Inflammatory macrophage treated with lipopolysaccharide for 4 hours (primary cell): ENCODE measurements at places on chromosomes 4 and X.

- peak; percentile 5 for DNase-seq
Observed at GRCh38 chrX:103607364-103608305, at the start of gene TCEAL3. TCEAL3 (plus strand) TSS chrX:103607963; CDS start chrX:103609065, 1,102 bp downstream.

DNA sequence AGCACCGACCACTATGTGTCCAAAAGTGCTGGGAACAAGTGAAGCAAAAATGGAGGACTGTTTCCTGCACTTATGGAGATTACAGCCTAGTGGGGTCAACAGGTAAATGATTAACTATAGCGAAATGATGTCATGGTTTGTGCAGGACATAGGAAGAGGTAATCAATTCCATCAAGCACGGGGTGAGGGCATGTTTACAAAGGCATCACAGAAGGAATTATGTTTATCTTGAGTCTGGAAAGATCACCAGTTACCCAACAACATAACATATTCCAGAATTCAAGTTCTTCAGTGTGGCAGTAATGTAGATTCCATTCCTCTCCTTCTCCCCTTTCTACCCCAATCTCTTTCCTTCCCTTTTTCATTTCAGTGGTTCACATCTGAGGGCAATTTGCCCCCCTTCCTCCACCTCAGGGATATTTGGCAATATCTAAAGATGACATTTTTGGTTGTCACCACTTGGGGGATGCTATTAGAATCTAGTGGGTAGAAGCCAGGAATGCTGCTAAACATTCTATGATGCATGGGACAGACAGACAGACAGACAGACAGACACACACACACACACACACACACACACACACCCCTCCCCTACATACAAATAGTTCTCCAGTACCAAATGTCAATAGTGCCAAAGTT is 24.1 kb downstream of the FAM47E start:
- DNase-seq, result peak; percentile 22

DNA sequence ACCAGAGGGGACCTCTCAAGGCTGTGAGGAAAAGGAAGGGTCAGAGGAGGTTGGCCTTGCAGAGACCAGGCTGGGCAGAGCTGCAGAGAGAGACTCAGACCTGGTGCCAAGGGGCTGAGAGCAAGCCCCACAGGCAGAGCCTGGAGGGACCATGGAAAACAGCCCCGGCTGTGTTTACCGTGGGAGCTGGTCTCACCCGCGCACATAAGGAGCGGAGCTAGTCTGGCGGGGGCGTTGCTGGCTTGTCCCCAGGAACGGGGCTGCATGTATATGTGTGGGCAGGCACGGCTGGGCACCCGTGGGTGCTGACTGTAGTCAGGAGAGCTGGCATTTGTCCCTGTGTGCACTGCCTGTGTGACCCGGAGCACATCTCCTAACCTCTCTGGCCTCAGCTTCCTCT is 45.7 kb downstream of the C4orf50 start:
- DNase-seq, result no peak

GRCh38 chr4:85828027-85828890 is 353.3 kb downstream of the ARHGAP24 start:
- no peak for DNase-seq

- no peak for DNase-seq
Observed at GRCh38 chrX:75968293-75968692, 183.2 kb upstream of the MAGEE2 start.

DNA sequence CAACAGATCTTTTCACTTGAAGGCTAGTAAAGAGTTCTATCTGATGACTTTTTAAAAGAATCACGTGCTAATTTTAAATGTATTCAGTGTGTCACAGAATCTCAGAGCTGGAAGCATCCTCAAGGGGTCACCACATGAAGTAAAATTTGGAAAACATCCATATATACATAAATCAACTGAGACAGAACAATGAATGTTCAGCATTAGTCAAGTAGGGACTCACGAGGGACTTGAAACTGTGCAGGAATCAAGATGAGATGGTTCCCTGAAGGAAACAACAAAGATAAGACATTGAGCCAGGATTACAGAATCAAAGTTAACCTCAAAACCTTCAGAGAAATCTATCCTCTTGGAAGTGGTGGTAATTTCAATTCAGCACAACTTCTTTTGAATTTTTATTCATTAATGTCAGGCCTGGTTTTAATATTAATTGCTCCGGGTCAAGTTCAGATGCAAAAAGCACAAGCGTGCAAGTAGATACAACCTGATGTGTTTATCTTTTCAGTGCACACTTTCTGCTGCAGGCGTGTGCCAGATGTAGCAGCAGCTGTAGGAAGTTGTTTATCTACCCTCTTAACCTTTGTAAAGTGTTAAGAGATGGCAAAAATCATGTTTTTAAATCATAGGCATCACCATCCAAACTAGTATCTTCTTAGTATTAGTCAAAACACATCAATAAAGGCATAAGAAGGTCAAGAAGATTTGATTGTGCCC is 87.7 kb upstream of the SRD5A3 start:
- DNase-seq, result no peak

DNA sequence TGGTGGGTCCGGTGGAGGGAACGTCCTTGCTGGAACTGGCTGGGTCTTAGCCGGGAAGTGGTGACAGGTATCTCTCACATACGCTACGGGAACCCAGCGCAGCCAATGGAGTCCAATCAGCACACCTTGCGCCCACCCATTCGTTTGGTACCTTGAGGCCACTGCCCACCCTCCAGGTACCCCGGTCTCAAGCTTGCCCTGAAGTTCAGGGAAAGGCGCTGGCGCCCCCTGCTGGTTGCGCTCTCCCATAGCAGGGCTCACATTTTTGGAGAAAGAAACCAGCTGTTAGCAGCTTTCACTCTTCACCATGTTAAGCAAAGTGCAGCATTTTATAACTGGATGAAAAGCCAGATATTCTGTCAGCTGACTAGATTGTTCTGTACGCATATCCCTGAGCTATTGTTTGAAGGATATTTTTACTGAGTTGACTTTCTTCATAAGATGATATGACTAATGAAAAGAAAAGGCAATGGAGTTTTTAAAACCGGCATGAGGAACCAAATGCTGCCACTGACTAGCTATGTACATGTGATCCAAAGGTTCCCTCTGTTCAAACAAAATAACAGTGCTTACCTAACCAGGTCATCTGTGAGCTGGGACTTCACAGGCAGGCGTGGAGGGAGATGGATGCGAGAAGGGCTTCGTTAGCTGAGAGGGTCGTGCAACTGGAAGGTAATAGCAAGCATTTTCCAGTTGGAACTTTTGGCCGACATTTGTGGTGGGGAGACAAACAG is 43.7 kb downstream of the OTOP1 start:
- DNase-seq, result peak; percentile 12

GRCh38 chrX:51853251-51853650 is 40.2 kb upstream of the MAGED1 start:
- DNase-seq, result no peak

DNA sequence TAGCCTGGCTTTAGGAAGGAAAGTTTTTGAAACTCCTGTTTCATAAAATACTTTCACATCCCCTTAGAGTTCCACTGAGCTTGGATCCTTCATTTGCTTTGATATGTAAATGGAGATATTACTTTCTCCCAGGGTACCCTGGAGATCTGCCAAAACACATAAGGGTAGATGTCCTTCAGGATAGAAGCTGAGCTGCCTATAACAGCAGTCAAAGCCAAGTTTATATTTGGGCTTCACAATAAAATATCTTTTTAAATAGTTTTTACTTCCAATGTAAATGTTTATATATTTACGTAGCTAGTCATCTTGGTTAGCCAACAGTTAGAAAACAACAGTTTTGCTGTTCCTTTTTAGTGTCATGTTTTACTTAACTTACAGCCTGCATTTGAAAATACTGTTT is 742.3 kb upstream of the POU3F4 start:
- no peak for DNase-seq

DNA sequence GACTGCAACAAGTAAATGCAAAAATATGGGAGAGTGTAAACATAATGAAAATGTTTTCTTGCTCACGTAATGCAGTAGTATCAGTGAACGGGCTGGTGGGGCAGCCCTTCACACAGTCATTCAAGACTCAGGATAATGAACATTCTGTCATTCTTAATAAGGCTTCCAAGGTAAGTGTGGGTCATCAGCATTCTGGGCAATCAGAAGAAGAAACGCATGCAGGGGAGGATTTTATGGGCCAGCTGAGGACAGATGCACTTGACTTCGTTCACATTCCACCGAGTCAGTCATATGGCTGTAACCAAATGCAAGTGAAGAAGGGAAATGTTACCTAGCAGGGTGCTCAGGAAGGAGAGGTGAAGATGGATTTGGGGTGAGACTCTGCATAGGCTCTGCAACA is 68.0 kb upstream of the MAP9 start:
- DNase-seq, result no peak

- no peak for DNase-seq
Observed at GRCh38 chrX:152450076-152450475, 1.0 kb downstream of the GABRA3 start.

DNA sequence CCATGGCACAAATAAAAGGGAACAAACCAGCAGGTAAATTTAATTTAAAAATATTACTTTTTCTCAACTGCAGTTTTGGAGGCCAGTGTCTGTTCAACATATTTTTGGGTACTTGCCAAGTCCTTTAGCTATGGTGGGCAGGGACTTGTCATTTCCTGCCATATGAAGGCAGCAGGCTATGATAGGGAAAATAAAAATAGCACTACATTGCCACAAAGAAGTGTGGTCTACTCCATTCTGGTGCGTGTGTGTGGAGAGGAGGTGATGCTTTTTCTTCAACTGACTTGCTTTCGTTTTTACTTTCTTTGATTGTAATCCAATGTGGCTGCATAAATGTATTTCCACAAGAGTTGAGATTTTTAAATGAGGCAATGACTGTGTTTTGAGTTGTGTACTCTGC is 17.2 kb downstream of the GPR174 start:
- peak; percentile 33 for DNase-seq

- no peak for DNase-seq
Observed at GRCh38 chrX:124226129-124226528, 106.3 kb upstream of the TEX13D start.

- peak; percentile 32 for DNase-seq
Observed at GRCh38 chr4:78707793-78708192, 68.4 kb upstream of the BMP2K start.

GRCh38 chr4:112523764-112524505 is 8.0 kb upstream of the NEUROG2 start:
- DNase-seq, result peak; percentile 54

- DNase-seq, result no peak
Observed at GRCh38 chr4:52552778-52553177, 106.3 kb downstream of the USP46 start.

DNA sequence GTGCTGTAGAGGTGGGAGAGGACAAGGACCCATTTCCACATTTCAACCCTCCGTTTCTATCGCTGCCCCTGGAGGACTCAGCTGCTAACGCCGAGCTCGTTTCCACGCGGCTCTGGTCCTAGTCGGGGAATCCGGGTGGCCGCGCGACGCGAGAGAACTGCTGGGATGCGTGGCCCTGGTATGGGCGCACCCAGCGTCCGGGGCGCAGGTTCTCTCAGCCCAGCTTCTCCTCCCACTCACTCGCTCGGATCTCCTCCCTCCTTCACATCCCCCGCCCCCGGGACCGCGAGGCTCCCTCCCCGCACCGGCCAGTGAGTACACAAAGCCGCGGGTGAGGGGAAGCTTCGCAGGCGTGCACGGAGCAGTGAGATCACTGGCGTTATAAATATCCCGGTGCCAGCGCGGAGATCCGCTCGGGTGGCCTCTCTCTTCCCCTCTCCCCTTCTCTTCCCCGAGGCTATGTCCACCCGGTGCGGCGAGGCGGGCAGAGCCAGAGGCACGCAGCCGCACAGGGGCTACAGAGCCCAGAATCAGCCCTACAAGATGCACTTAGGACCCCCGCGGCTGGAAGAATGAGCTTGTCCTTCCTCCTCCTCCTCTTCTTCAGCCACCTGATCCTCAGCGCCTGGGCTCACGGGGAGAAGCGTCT is at the start of gene FGF5:
FGF5 (plus strand) TSS at position 412 of the 649 bp plus-strand sequence; CDS start at position 573, 161 bp downstream.
- no peak for DNase-seq

DNA sequence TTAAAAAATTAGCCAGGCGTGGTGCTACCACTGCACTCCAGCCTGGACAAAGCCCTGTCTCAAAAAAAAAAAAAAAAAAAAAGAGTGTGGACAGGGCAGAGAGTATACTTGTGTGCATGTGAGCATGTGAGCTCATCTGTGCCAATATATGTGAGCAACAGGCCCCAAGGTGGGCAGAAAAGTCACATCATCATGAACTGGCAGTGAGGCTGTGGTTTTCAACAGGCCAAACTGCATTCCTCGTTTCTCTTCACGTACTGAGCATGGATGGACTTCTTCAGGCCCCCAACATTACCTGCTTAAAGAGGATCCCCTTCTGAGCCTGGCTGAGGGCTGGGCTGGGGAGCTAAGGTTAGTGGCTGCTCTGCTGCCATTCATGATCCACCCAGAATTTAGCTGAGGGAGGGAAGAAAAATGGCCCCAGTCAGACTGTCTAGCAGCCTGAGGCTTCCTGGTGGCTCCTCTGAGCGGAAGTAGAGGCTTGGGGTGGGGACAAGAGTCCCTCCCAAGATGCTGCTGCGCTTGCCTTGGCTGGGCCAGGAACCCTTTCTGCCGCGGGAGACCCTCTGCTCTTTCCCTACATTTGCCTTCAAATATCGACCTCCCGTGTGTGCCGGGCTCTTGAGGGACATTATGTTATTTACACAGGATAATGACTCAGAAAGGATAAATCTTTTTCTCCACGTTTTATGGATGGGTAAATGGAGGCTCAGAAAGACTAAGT is 55.0 kb downstream of the DIPK2B start:
- DNase-seq, result no peak

- DNase-seq, result no peak
Observed at GRCh38 chr4:123966990-123967769, 570.6 kb downstream of the SPRY1 start.

- no peak for DNase-seq
Observed at GRCh38 chrX:12013211-12013618, 125.1 kb upstream of the FRMPD4 start.

DNA sequence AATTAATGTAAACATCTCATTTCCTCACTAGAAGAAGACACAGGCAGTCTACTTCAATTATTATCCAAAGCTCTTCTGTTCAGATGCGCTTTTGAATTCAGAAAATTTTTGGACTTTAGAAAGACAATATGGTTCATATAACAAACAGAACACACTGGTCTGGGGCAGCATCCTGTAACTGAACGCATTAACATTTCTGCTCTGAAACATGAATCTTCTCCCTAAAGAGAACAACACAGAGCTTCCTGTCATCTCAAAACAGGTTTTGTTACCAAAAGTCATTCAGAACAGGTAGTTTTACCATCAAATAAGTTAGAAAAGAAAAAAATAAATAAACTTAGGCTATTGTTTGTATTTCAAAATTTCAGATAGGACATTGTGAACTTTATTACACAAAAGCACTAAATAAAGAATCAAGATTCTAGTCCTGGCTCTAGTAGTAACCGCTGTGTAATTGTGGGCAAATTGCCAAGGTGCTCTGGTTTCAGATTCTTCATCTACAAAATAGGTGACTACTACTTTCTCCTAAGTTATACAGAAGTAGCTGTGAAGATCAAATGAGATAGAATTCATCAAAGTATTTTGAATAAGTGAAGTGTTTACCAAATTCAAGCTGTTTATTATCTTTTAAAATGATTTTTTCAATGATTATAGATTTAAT is 252.3 kb upstream of the RASGEF1B start:
- DNase-seq, result peak; percentile 66
